Tibial nerve (tissue), 4 donors: ENCODE measurements at places on chromosomes 4 and X. TPM values are rescaled to one million over a fixed set of nuclear protein-coding genes. Genes with fewer than 3 reads are reported as not detected.

- no peak for DNase-seq
Observed at GRCh38 chr4:5752376-5753184, 41.6 kb downstream of the EVC start.

Gene NAP1L3
- total RNA-seq: 3.3 TPM

Gene MAGEE2
- total RNA-seq: 0.39 TPM

DNA sequence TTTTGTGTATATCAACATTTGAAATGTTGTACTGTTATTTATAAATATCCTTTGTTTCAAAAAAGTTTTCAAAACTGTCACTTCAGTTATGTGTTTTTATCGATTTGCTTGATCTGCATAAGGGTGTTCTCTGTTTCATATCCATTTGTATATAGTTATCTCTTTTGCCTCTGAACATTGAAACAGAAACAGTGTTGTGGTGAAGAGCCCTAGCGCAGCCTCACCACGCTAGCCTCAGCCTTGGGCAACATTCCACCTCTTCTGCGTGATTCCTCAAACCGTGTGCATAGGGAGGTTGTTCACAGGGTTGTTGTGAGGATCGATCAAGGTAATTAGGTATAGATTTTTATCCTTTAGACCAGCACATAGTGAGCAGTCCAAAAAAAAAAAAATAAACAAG lies 287.0 kb upstream of the GALNT7 start:
- DNase-seq: no peak

DNA sequence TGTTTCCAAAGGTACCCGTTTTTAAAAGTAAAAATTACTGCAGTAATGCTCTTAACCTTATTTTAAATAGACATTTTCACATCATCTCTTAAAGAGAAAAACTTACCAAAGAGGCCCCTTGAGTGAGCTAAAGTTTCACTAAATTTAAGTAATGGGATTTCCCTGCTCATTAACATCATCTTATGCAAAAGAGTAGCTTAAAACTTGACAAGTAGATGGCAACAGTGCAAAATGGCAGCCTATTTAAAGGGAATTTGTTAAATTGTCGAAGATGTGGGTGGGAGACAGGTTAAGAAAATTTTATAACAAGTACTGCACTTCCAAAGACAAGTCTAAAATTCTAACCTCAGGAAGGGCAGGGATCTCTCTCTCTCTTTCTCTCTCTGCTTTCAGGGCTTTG lies 271.7 kb upstream of the LDB2 start:
- DNase-seq: no peak

DNA sequence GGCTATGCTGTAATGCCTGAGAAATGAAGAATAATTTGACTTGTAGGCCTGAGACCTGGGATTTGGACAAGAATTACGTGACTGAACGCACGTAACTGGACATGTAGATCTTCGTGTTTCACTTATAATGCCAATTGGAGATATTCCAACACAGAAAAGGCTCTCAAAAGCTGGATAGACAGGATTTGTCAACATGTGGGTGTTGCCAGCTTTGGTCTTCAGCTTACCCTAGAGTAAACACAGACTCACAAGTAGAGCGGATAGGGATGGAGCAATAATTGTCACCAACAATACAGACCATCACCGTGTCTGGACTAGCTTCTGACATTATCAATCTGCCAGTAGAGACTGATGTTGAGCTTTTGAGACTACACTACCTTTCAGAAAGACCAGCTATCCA lies 1511.0 kb upstream of the ADGRL3 start:
- DNase-seq: no peak

Gene GIMD1
- total RNA-seq: not detected

GRCh38 chr4:11165052-11165451 lies 263.6 kb downstream of the HS3ST1 start:
- DNase-seq: no peak

Gene PAK3
- total RNA-seq: 26.6 TPM

DNA sequence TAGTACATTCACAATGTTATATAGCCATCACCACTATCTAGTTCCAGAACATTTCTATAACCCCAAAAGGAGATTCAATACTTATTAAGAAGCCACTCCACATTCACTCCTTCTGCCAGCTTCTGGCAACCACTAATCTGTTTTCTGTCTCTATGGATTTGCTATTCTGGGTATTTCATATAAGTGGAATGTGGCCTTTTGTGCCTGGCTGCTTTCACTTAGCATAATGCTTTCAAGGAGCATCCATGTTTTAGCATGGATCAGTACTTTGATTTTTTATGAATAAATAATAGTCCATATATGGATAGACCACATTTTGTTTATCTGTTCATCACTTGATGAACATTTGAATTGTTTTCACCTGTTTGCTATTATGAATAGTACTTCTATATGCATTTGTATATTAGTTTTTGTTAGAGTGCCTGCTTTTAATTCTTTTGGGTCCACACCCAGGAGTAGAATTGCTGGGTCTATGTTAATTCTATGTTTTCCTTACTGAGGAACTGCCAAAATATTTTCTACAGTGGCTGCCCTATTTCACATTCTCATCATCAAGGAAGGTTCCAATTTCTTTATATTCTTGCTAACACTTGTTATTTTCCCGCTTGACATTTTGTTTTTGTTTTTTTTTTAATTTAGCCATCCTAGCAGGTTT lies 16.6 kb upstream of the SMIM9 start:
- DNase-seq: no peak

Gene LONRF3
- 19.0 TPM for total RNA-seq

DNA sequence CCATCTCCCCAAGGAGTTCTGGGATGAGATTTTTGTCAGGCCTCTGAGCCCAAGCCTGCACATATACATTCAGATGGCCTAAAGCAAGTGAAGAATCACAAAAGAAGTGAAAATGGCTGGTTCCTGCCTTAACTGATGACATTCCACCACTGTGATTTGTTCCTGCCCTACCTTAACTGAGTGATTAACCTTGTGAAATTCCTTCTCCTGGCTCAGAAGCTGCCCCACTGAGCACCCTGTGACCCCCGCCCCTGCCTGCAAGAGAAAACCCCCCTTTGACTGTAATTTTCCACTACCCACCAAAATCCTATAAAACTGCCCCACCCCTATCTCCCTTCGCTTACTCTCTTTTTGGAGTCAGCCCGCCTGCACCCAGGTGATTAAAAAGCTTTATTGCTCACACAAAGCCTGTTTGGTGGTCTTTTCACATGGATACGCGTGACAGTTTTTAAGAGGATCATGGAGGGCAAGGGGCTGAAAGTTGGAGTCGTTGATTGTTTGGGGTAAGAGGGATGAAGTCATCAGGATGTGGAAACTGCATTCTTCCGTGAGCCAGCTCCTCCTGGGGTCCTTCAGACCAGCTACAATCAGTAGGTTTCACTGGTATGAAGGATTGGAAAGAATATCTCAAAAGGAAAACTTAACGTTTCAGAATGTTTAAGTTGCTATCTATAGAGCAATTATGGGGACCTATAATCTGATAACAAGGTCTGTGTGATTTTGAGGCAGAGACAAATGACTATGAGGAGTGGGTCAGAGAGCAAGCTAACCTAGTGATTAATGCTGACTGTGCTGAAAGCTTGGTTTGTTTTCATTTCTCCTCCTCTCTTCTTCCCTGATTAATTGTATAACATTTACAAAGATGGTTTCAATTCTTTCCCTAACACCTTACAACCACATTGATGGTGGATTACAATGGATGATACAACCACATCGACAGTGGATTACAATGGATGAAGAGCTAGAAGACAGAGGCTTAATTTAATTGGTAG lies 28.6 kb upstream of the MAGEA11 start:
- no peak for DNase-seq

Gene HSD17B13
- 1.2 TPM for total RNA-seq
